Esophagus mucosa (tissue), 1 donor: ENCODE measurements at places on chromosomes 16 and 17. TPM values are rescaled to one million over a fixed set of nuclear protein-coding genes. Genes with fewer than 3 reads are reported as not detected.

The SPAG9 gene
- total RNA-seq: 40.4 TPM

The GFER gene
- total RNA-seq: 17.0 TPM

The SLC35G3 gene
- total RNA-seq: not detected

The IRX5 gene
- 7.5 TPM for total RNA-seq

The KRT23 gene
- total RNA-seq: 3.1 TPM

The CCL7 gene
- total RNA-seq: not detected

The TP53TG3B gene
- total RNA-seq: not detected

The SLC47A1 gene
- total RNA-seq: 2.7 TPM

The HYDIN gene
- total RNA-seq: 0.20 TPM

The HOXB6 gene
- total RNA-seq: 0.28 TPM

The CDRT15 gene
- total RNA-seq: not detected

The STARD3 gene
- total RNA-seq: 28.0 TPM

The CORO1A gene
- 9.0 TPM for total RNA-seq

The TNS4 gene
- 52.1 TPM for total RNA-seq

The ZG16B gene
- total RNA-seq: 15.3 TPM

The VASN gene
- total RNA-seq: 16.6 TPM

The COX4I1 gene
- 511 TPM for total RNA-seq

The PABPN1L gene
- not detected for total RNA-seq
